ENCODE measurements at places on chromosomes 1 and 21.

- DNase-seq: no peak
These were observed 189.7 kb downstream of the TOMM20 start for GRCh38 chr1:234938924-234939323.

- peak; percentile 45 for DNase-seq
These were observed 819 bp upstream of the GPR3 start for GRCh38 chr1:27391511-27392095.

GRCh38 chr1:236702791-236703394 lies 16.6 kb downstream of the ACTN2 start:
- no peak for DNase-seq

GRCh38 chr21:19590044-19590443 lies 1186.5 kb upstream of the TMPRSS15 start:
- DNase-seq: no peak

DNA sequence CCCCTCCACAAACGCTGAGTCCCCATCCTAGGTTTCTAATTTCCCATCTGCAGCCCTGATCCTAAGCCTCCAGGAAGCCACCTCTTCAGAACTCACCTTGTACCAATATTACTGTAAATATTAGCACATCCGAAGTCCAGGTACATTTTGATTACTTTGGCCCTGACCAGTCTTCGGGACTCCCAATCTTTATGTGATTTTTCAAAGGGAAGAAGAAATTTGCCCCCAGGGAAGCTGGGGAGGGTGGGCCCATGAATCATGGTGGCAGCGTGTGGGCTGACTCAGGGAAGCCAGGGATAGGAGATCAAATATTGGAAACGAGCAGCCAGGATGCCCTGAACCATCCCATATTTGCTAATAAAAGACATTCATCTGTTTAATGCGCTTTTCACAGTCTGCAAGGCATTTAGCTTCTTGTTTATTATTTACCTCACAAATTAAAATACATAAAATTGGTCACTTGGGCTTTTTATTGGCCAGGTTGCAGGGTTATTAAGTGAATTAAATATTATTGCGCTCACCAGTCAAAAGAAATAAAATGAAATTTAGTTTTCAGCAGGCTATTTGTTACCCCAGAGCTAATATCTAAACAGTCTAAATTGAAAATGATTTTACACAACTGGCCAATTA lies 46.6 kb downstream of the KIAA0040 start:
- DNase-seq: no peak

DNA sequence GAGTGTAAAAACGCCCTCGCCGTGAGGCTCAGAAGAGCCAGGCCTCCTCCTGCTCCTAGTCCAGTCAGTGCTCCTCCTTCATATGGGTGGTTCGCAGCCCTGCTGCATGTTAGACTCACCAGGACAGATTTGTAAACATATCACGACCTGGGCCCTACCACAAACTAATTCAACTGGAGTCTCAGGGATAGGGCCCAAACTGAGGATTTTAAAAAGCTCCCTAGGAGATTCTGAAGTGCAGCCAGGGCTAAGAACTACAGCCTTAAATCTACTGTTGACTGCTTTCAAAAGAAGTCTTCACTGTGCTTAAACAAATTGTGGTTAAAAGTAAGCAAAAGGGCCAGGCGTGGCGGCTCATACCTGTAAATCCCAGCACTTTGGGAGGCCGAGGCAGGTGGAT lies 57.0 kb downstream of the CAMTA1 start:
- DNase-seq: no peak

GRCh38 chr1:3071565-3072390 lies 2.8 kb downstream of the PRDM16 start:
- no peak for DNase-seq

DNA sequence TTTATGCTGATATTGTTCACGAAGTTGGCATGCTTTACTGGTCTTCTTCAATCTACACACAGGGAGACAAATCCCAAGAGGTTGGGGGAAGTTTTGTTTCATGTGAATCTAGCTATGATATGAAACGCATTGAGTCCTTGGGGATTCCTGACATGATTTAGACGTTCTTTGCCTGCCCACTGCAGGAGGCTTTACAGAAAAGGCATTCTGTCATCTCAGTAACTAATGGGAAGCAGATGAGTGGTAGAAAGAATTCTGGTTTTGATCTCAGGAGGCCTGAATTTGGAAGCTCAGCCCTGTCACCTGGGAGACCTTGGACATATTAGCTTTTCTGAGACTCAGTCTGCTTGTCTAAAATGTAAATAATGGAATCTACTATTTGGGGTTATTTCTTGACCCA lies 383.0 kb upstream of the NFIA start:
- no peak for DNase-seq

DNA sequence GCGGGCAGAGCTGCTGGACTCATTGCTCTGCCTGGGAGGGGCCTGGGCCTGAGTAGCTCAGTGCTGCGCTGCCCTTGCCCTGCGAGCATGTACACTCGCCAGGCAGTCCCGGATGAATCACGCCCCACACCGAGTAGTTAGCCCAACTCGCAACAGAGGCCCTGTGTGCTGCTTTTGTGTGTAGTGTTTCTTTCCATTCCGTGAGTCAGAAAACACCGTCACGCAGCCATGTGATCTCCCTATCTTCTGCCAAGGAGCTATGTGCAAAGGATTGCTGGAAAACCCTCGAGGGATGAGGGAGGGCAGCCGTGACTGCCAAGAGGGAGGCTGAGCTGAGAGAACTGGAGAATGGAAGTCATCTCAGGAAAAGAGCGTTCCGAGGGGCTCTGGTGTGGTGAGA lies 37.3 kb downstream of the NENF start:
- peak; percentile 97 for DNase-seq

DNA sequence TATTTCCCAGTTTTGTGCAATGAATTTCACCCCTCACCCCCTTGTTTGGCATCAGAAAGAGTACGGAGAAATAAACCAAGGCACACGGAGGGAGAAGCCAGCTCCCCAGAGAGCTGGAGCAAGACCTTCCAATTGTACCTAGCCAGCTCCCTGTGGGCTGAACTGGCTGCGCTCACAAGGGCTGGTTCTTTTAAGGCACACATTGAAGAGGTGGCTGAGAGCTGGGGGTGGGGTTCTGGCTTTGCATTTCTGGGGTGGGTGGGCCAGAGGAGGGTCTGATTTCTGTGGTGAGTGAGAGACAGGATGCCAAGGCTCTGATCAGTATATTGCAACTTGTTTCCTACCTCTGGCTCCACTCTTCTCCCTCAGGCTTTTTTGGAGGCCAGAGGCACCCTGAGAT lies 39.5 kb upstream of the NFASC start:
- no peak for DNase-seq

DNA sequence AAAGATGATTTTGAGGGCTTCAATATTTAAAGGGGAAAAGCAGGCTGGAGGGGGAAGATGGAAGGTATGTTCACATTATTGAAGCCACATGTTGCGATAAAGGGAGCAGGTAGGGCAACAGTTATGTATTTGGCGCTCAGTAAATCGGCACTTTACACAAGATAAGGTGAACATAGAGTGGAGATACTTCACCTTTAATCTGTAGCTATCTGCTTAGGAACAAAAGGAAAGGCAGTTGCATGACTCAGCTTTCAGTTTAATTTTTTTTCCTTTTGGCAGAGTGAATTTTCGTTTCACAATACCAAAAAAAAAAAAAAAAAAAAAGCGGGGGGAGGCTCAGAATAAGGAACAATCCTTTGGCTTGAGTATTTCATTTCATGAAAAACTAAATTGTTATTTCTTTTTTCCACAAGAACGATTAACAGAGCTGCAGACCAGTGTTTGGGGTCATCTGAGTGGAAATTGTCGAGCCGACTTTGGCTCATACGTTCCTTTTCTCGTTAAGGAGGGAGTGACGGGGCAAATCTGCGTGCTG lies 1.1 kb upstream of the COQ8A start:
- peak; percentile 50 for DNase-seq

- no peak for DNase-seq
These were observed 3.1 kb downstream of the ENO1 start for GRCh38 chr1:8875216-8875861.

- DNase-seq: peak; percentile 83
These were observed 32.7 kb upstream of the GLIS1 start for GRCh38 chr1:53771648-53772047.

GRCh38 chr1:85168884-85169283 lies 31.9 kb downstream of the SYDE2 start:
- DNase-seq: no peak

- peak; percentile 44 for DNase-seq
These were observed 739 bp downstream of the SMG5 start for GRCh38 chr1:156281693-156282478.

GRCh38 chr21:26028183-26028582 lies 142.4 kb downstream of the APP start:
- DNase-seq: peak; percentile 38

- DNase-seq: no peak
These were observed 279.9 kb upstream of the RUNX1 start for GRCh38 chr21:35328856-35329455.

- peak; percentile 96 for DNase-seq
These were observed 39.5 kb downstream of the EPHB2 start for GRCh38 chr1:22749919-22750684.

DNA sequence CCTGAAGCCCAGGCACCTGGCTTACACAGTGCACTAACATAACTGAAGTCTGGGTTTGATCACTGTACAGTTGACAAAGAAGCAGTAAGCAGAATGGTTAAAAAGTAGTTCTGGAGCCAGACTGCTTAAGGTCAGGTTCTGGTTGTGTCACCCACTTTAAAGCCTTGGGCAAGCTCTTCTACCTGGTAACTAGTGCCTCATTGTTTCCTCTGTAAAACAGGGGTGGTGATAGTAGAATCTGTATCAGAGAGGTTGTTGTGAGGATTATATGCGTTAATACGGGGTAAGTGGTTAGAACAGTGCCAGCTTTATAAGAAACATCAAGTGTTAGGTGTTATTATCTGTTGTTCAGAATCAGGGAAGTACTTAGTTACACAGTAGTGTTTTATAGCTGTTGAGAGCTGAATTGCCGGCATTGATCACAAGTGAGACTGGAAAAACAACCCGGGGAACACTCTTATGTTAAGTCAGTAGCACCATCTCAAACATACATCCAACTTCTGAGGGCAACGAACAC lies 3.7 kb downstream of the BACH1 start:
- peak; percentile 25 for DNase-seq

DNA sequence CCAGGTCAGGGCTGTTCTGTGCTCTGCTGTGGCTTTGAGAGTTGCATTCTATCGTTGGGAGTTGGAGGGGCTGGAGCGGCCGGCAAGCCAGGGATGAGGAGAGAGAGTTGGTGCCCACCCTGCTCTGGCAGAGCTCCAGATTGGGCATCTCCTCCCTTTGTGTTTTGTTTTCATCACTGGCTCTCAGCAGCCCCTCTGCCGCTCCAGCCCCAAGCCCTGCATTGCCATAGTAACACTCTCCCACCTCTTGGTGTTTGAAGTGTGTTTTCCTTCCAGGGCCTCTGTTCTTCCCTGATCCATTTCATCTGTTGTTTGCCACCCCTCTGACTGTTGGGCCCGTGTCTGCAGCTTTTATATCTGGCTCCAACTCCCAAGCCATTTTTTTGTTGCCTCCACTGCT lies 152.7 kb downstream of the URB2 start:
- no peak for DNase-seq

- DNase-seq: peak; percentile 39
These were observed 99.7 kb downstream of the NOS1AP start for GRCh38 chr1:162169031-162169790.

GRCh38 chr1:52970149-52970548 lies 43.1 kb downstream of the SCP2 start:
- peak; percentile 31 for DNase-seq

- DNase-seq: peak; percentile 89
These were observed 12.5 kb upstream of the SPSB1 start for GRCh38 chr1:9280015-9280860.

- DNase-seq: no peak
These were observed 330.1 kb upstream of the PBX1 start for GRCh38 chr1:164228928-164229327.

All from fibroblast of lung (primary cell).